ENCODE measurements at places on chromosomes 11 and 22.
A peak's percentile ranks its signal among the peaks of the same experiment; 100 is the strongest.

GRCh38 chr11:67629386-67630227 lies at the start of gene NUDT8:
Gene NUDT8 (minus strand): TSS chr11:67629937. CDS start chr11:67629911, 26 bp downstream.
- peaks cover 22% of the 10 kb centered on the region for H3K27me3 ChIP-seq
- H3K27ac ChIP-seq, result peak within 1 kb of the TSS; percentile 36
- peaks cover 6% of the 10 kb centered on the region for H3K36me3 ChIP-seq
- peak within 1 kb of the TSS; percentile 86 for H3K4me3 ChIP-seq

DNA sequence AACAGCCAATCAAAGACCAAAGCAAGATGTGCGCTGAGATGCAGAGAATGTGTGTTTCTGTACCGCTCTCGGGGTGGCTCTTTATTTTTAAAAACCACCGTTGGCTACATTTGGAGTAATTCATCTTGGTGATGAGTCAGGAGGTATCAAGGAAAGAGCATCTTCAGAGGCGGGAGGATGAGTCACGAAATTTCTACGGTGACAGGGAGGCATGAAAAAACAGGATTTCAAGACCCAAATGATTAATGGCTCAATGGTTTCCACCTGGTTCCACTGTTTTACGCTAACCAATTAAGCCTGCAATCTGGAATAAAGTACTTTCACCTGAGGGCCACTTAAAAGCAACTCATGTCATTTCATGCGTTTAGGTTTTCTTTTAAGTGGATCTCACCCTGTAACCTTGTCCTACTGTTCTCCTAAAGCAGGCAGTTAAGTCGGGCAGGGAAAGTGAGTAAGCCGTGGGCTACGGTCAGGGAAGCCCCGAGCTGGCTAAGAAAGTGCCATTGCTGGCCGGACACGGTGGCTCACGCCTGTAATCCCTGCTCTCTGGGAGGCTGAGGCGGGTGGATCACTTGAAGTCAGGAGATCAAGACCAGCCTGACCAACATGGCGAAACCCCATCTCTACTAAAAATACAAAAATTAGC lies 74.6 kb downstream of the CELSR1 start:
- H3K36me3 ChIP-seq, result no peaks in the 10 kb centered on the region
- no peaks in the 10 kb centered on the region for H3K4me1 ChIP-seq
- no peak for DNase-seq
- no peak overlapping the region for H3K27ac ChIP-seq

DNA sequence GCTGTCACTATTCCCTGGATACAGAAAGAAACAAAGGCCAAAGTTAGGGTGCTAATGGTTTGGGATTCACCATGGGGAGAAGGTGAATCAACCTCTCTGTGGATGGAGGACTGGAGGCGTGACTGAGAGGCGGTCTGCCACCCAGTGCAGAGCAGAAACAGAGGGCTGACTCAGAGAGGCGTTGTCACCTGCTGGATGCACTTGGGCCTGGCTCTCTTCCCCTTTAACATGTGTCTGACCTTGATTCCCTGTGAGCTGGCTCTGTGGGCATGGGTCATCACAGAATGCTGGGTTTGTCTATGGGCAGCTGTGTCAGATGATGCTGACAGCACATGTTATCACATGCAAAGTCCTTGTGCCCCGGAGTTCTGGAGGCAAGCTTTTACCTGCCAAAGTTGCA lies 75.9 kb downstream of the LDLRAD3 start:
- no peaks in the 10 kb centered on the region for H3K36me3 ChIP-seq
- no peak overlapping the region for H3K4me3 ChIP-seq
- H3K27me3 ChIP-seq, result no peaks in the 10 kb centered on the region

- no peak for DNase-seq
- H3K27ac ChIP-seq, result no peak overlapping the region
- peaks cover 15% of the 10 kb centered on the region for H3K4me1 ChIP-seq
- no peaks in the 10 kb centered on the region for H3K36me3 ChIP-seq
- no peak overlapping the region for H3K4me3 ChIP-seq
Observed at GRCh38 chr11:63179432-63180041, 35.5 kb upstream of the SLC22A24 start.

GRCh38 chr11:44738791-44739190 lies 12.0 kb downstream of the TSPAN18 start:
- H3K4me1 ChIP-seq, result peaks cover 88% of the 10 kb centered on the region
- H3K36me3 ChIP-seq, result peaks cover 54% of the 10 kb centered on the region
- H3K27ac ChIP-seq, result no peak overlapping the region
- peaks cover 11% of the 10 kb centered on the region for H3K27me3 ChIP-seq
- DNase-seq, result no peak

- H3K4me1 ChIP-seq, result no peaks in the 10 kb centered on the region
- DNase-seq, result no peak
Observed at GRCh38 chr11:2328021-2328420, 26.2 kb downstream of the TSPAN32 start.

- no peaks in the 10 kb centered on the region for H3K4me1 ChIP-seq
- no peak for DNase-seq
- no peaks in the 10 kb centered on the region for H3K36me3 ChIP-seq
- peaks cover 9% of the 10 kb centered on the region for H3K27me3 ChIP-seq
- no peak overlapping the region for H3K27ac ChIP-seq
Observed at GRCh38 chr22:39574779-39575551, 4.4 kb downstream of the CACNA1I start.

DNA sequence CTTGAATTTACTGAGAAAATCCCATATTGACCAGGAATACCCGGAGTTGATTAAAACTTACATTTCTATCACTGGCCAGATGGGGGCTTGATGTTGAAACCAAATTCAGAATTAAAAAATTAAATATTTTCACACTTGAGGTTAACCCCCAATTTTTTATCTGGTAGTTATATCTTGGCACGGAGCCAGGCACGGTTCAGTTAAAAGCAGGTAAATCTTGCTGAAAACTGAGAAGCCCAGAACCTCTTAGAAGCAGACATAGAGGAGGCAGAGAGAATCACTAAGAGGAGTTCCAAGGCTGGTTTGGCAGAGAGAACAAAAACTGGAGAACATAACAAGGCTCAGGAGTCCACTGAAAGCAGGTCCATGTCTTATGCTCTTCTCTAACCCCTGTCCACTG lies 77.7 kb downstream of the USP35 start:
- H3K27me3 ChIP-seq, result peaks cover 10% of the 10 kb centered on the region
- H3K36me3 ChIP-seq, result peaks cover 15% of the 10 kb centered on the region
- H3K4me1 ChIP-seq, result no peaks in the 10 kb centered on the region
- no peak overlapping the region for H3K27ac ChIP-seq
- DNase-seq, result no peak

DNA sequence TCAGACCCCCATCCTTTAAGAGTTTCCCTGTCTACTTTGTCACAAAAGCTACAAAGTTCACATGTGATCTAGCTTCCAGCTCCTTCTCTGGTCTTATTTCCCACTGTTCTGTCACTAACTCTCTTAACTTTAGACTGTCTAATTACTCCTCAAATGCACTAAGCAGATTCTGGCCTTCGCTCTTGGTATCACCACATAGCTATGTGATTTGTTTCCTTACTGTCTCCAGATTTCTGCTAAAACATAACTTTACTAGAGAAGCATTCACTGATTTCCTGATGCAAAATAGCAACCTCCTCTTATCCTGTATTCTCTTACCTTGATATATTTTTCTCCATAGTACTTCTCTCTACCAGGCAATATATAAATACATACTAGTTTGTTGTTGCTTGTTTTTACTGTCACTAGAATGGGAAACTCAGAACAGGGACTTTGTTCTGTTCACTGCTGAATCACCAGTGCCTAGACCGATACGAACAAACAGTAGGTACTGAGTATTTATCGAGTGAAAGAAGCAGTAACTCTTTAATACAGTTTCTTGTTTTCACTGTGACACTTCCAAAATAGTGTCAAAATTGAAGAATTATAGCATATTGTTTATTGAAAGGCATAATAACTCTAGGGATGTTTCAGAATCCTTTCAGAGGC lies 205.6 kb downstream of the DDX10 start:
- DNase-seq, result no peak
- H3K4me1 ChIP-seq, result peaks cover 11% of the 10 kb centered on the region
- no peaks in the 10 kb centered on the region for H3K36me3 ChIP-seq
- peak overlapping the region; percentile 85 for H3K27ac ChIP-seq
- no peak overlapping the region for H3K4me3 ChIP-seq

- DNase-seq, result no peak
- no peak overlapping the region for H3K4me3 ChIP-seq
- peak overlapping the region; percentile 79 for H3K27ac ChIP-seq
- no peaks in the 10 kb centered on the region for H3K36me3 ChIP-seq
Observed at GRCh38 chr22:45314054-45314721, 4.5 kb downstream of the FAM118A start.

DNA sequence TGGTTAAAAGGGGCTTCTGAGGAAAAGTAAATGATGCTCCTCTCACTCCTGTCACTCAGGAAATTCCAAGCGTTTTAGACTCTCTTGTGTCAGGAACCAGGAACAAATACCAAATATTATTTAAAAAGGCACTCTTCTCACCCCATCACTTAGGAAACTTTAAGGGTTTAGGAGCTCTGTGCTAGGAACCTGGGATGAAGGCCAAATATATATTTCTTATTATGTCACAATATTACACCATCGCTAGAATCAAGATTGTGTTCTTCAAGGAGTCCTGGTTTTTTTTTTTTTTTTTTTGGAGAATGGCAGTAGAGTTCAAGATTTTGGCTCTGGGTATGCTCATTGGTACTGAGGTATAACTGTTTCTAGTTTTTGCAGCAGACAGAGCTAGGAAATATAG lies 79.0 kb upstream of the HEPHL1 start:
- H3K27me3 ChIP-seq, result no peaks in the 10 kb centered on the region
- no peaks in the 10 kb centered on the region for H3K36me3 ChIP-seq
- no peak overlapping the region for H3K27ac ChIP-seq
- H3K4me1 ChIP-seq, result no peaks in the 10 kb centered on the region
- no peak for DNase-seq
- no peak overlapping the region for H3K4me3 ChIP-seq

- no peak overlapping the region for H3K27ac ChIP-seq
- H3K4me3 ChIP-seq, result no peak overlapping the region
- DNase-seq, result peak; percentile 82
- H3K4me1 ChIP-seq, result no peaks in the 10 kb centered on the region
Observed at GRCh38 chr22:36853407-36854099, 7.3 kb upstream of the NCF4 start.

DNA sequence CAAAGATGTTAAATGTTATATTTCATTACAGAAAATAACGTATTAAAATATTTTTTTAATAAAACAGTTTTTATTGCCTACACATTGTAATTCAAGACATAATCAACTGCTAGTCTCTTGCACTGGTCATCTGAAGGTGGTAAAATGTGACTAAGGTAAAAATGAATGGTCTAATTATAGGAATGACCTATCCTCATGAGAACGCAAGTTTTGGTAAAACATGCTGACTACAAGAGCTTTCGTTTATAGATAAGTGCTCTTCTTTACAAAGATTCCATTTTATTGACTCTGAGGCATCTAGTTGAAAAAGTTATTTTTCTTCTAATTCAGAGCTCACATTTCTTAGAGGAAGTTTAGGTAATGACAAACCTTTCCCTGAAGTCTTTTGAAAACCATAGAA lies 27.3 kb downstream of the LUZP2 start:
- no peak overlapping the region for H3K27ac ChIP-seq
- H3K4me3 ChIP-seq, result no peak overlapping the region
- no peaks in the 10 kb centered on the region for H3K4me1 ChIP-seq
- no peaks in the 10 kb centered on the region for H3K36me3 ChIP-seq

GRCh38 chr11:117476531-117477142 lies 149.0 kb downstream of the CEP164 start:
- no peak overlapping the region for H3K27ac ChIP-seq
- no peaks in the 10 kb centered on the region for H3K27me3 ChIP-seq
- H3K36me3 ChIP-seq, result no peaks in the 10 kb centered on the region

GRCh38 chr11:113849713-113850112 lies 25.7 kb downstream of the USP28 start:
- H3K27me3 ChIP-seq, result peaks cover 2% of the 10 kb centered on the region
- peaks cover 14% of the 10 kb centered on the region for H3K4me1 ChIP-seq
- H3K36me3 ChIP-seq, result peaks cover 38% of the 10 kb centered on the region
- H3K27ac ChIP-seq, result no peak overlapping the region
- H3K4me3 ChIP-seq, result no peak overlapping the region

GRCh38 chr11:128300785-128301184 lies 286.6 kb downstream of the ETS1 start:
- peaks cover under 1% of the 10 kb centered on the region for H3K4me1 ChIP-seq
- DNase-seq, result no peak
- no peak overlapping the region for H3K4me3 ChIP-seq
- H3K36me3 ChIP-seq, result no peaks in the 10 kb centered on the region
- H3K27ac ChIP-seq, result no peak overlapping the region

DNA sequence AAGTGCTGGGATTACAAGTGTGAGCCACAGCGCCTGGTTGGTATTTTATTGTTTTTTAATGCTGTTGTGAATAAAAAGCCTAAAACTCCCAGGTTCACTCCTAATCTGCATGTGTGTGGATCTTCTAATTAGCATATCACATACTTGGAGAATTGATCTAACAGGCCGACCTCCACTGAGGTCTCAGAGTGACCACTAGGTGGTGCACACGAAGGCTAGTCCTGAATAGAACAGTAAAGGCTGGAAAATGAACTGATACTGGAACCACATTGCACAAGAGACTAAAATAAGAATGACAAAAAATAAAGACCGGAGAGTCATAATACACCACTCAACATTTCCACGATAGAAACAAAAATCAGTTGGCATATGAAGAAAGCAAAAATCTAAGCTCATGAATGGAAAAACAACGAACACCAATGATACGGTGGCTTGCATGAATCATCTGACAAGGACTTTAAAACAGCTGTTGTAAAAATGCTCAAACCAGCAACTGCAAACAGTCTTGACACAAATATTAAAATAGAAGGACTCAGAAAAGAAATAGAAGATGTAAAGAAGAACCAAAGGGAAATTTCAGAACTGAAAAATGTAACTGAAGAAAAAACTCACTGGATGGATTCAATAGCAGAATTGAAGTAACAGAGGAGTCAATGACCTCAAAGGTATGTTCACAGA lies 19.2 kb downstream of the PIM3 start:
- peak; percentile 34 for DNase-seq
- peaks cover 14% of the 10 kb centered on the region for H3K27me3 ChIP-seq
- H3K36me3 ChIP-seq, result peaks cover 12% of the 10 kb centered on the region
- no peak overlapping the region for H3K27ac ChIP-seq
- peaks cover 14% of the 10 kb centered on the region for H3K4me1 ChIP-seq

DNA sequence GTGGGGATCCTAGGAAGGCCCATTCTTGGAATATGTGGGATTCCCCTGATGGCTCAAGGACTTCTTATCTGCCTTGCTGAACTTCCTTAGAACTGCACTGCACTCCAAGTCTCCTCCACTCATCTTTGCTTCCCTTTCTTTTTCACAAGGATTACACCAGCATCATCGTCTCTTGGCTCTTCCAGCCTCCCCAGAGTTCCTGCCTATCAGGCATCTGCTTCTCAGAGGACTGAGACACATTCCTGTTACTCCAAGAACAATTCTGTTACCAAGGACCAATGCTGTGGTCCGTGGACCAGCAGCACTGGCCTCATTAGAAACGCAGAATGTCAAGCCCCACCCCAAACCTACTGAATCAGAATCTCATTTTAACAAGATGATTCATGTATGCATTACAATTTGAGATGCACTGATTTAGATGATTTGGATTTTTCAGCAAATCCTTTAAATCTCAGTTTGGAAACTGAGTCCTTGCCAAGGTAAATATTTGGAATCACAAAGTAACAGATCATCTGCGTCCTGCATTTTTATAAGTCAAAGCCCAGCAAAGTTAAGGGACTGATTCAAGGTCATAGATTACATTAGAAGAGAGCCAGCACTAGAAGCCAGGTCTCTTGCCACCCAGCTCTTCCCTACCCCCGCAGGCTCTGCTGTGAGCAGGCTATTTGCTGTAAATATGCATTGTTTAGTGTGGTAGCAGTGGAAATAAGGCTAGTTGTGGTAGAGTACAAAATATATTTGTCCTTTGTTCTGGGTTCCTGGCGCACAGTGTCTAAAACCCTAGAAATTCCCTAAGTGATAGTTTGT lies 110.9 kb downstream of the SWAP70 start:
- H3K27me3 ChIP-seq, result peaks cover 1% of the 10 kb centered on the region
- H3K27ac ChIP-seq, result no peak overlapping the region
- H3K36me3 ChIP-seq, result peaks cover 6% of the 10 kb centered on the region
- H3K4me3 ChIP-seq, result peak overlapping the region; percentile 26
- H3K4me1 ChIP-seq, result no peaks in the 10 kb centered on the region
- DNase-seq, result no peak

Data from endothelial cell (in vitro differentiated cells).